Putamen (tissue), 1 donor: ENCODE measurements at places on chromosomes 3 and 15.
A peak's percentile ranks its signal among the peaks of the same experiment; 100 is the strongest.

- DNase-seq: no peak
Measured at GRCh38 chr3:119529883-119530282, 29.5 kb downstream of the CD80 start.

DNA sequence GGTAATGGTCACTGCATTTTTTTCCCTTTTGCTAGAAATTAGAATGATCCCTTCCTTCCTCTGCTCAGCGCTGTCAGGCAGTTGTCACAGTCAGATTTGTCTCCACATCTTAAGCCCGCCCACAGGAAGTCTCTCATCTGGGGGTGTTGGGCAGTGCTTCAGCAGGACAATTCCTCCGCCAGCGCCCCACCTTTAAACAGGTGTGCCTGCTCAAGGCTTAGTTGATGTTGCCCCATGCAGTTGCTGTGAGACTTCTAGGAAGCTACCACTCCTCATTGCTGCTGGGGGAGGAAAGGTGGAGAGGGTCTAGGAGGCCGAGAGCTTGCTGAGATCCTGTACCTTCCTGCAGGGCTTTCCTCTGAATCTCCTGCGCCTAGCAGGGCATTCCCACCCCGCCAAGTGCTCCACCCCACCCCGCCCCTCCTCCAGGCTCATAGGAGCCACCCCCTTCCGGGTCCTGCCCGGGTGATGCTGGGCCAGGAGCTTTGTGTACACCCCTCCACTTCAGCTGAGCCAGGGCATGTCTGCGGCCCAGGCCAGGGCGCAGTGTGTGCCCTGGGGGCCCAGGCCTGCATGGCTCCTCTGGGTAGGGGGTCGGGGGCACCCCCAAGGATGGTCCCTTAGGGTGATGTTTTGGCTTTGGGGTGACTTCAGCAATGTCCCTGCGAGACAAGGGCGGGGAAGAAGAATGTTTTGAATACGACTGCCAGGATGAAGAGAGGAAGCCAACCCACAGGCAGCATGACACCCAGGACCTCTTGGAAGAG is 68.7 kb downstream of the TRAK1 start:
- no peak for DNase-seq

DNA sequence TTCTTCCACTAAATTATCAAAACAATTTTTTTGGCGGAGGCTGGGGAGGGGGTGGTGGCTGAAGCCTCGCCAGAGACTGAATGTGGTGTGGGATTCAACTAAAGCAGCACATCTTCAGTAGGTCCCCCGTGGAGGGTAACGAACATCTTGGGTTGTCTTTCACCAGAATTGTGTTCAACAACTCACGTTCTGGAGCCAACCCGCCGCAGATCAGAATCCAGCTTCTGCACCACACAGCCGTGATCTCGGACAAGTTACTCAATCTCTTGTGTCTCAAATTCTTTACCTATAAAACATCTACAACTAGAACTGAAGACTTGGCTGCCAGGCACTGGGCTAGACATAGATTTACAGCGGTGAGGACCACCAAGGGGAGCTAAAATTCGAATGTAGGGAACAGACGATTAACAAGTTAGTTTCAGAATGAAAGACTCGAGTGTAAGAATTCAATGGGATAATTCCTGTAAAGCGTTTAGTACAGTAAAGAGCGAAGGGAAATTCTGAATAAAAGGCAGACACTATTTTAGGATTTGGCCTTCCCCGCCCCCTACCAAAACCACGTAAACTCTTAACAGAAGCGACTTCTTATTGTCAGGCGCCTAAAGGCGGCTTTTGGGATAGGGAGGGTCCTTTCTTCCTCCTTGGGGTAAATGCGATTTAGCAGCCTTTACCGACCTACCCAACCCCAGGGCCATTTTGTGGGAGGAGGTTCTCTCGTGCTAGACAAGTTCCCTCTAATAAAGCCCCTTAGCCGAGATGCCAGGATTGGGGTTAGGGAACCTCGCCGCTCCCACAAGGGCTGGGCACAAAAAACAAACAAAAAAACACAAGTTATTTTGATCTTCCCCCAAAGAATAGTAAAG is 697 bp upstream of the RAB5A start:
- peak; percentile 2 for DNase-seq

DNA sequence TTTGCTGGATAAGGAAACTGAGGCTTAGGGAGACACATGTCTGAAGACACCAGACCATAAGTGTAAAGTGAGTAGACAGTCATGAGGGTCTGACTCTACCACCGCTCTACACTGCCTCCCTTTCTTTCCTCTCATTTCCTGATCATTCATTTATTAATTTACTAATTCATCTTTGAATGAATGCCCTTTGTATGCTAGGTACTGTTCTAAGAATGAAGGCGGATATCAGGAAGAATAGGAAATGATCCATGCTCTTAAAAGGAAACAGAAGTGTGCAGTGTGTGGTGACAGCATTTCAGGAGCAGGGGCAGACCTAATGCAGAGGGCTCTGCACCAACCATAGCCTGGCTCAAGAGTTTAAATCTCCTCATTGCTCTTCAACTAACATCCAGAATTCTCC is 31.8 kb upstream of the PSMD6 start:
- DNase-seq: no peak

- no peak for DNase-seq
Measured at GRCh38 chr3:38648659-38649499, 608 bp downstream of the SCN5A start.

- no peak for DNase-seq
Measured at GRCh38 chr15:40925863-40926658, 3.1 kb upstream of the DLL4 start.

DNA sequence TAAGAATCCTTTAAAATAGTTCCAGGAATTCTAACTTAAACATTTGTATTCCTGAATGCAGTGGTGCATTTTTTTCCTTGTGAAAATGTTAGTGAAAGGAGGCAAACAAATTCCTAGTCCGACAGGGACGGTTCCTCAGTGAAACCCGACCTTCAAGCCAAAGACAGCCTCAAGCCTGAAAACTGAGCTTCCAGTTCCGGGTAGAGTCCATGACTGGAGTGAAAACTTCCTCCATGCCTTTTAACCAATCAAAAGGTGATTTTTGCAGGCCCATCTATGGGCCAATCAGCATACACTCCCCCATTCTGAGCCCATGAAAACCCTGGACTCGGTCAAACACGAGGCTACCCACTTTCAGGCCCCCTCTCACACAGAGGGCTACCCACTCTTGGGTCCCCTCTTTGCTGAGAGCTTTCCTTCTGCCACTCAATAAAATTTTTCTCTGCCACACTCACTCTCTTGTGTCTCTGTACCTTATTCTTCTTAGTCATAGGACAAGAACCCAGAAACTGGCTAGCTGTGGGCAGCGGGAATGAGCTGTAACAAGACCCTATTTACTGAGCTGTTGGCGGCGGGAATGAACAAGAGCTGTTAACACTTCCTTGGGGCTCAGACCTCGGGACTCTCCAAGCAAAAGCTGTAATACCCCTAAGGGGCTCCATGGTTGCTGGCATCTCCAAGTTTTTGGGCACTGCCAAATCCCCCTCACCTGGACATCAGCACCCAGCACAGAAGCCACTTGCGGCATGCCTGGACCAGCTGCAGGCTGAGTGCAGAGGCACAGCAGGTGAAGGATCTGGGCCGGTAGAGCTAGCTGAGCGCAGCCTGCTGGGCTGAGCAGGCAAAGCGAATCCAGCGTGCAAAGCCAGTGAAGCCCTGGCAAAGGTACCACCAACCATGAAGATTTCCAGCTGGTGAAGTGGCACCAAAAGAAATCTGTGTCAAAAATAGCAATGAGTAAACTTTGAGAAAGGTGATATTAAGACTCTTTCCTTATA is 598.8 kb downstream of the MCTP2 start:
- DNase-seq: no peak

DNA sequence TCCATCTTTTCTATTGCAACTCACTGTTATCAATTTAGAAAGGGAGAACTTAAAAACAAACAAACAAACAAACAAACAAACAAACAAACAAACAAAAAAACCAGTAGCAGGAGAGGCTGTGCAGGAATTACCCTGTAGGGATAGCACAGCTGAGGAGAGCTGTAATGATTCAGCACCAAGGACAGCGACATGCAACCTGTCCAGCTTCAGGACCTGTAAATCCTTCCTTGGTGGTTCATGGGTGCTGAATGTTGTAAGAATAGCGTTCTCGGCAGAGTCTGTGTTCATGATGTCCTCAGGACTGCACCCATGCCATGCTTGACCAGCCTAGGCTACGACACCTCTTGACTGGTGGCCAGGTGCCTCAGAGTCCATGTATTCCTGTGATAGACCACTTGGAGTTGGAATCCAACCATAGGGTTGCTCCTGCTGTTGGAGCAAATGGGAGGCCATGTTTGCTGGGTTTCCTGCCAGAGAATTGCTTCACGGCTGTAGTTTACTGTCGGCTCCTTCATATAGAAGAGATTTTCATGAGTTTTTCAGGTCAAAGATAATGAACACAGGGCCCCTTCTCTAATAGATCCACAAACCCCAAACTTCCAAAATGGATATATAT is 65.9 kb downstream of the CACNA2D3 start:
- no peak for DNase-seq

GRCh38 chr15:68045289-68046265 is 8.5 kb upstream of the PIAS1 start:
- no peak for DNase-seq

- DNase-seq: no peak
Measured at GRCh38 chr15:74735305-74735704, 10.0 kb upstream of the CYP1A1 start.
